Glutamatergic neuron (in vitro differentiated cells): ENCODE measurements at places on chromosomes 3 and 15. TPM values are rescaled to one million over a fixed set of nuclear protein-coding genes. Genes with fewer than 3 reads are reported as not detected.

Gene GMNC
- total RNA-seq, result 0.64 TPM

Gene SRP14
- 246 TPM for total RNA-seq

GRCh38 chr3:14640734-14641133 lies 10.8 kb upstream of the CCDC174 start:
- H3K27me3 ChIP-seq, result no peaks in the 10 kb centered on the region
- H3K4me1 ChIP-seq, result no peaks in the 10 kb centered on the region
- DNase-seq, result no peak
- H3K27ac ChIP-seq, result no peak overlapping the region
- peaks cover 3% of the 10 kb centered on the region for H3K36me3 ChIP-seq

Gene GOLGA8T
- not detected for total RNA-seq
